ENCODE measurements at places on chromosomes 3 and 15.

- DNase-seq = no peak
These were observed 89.0 kb upstream of the FNDC3B start for GRCh38 chr3:171950373-171950772.

GRCh38 chr3:18177271-18177670 lies 247.9 kb downstream of the SATB1 start:
- DNase-seq = no peak

- no peak for DNase-seq
These were observed 28.5 kb downstream of the SHC4 start for GRCh38 chr15:48935236-48935635.

DNA sequence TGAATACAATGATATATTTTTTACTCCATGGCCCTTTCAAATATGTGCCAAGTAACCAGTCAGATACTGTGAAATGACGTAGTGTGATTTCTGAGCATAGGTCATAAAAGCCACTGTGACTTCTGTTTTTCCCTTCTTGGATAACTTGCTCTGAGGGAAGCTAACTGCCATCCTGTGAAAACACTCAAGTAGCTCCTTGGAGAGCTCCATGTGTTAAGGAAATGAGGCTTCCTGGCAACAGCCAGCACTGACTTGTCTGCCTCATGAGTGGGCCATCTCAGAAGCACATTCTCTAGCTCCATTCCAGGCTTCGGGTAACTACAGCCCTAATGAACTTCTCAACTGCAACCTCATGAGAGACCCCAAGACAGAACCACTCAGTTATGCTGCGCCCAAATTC lies 9.5 kb upstream of the CCDC80 start:
- DNase-seq = no peak

- no peak for DNase-seq
These were observed 3.1 kb downstream of the SKOR1 start for GRCh38 chr15:67828278-67828968.

GRCh38 chr3:20406611-20407011 lies 220.6 kb upstream of the SGO1 start:
- no peak for DNase-seq

All from GM13977 (cell line).